Caudate nucleus (tissue), 63 donors: ENCODE measurements at places on chromosomes 2 and 18.

DNA sequence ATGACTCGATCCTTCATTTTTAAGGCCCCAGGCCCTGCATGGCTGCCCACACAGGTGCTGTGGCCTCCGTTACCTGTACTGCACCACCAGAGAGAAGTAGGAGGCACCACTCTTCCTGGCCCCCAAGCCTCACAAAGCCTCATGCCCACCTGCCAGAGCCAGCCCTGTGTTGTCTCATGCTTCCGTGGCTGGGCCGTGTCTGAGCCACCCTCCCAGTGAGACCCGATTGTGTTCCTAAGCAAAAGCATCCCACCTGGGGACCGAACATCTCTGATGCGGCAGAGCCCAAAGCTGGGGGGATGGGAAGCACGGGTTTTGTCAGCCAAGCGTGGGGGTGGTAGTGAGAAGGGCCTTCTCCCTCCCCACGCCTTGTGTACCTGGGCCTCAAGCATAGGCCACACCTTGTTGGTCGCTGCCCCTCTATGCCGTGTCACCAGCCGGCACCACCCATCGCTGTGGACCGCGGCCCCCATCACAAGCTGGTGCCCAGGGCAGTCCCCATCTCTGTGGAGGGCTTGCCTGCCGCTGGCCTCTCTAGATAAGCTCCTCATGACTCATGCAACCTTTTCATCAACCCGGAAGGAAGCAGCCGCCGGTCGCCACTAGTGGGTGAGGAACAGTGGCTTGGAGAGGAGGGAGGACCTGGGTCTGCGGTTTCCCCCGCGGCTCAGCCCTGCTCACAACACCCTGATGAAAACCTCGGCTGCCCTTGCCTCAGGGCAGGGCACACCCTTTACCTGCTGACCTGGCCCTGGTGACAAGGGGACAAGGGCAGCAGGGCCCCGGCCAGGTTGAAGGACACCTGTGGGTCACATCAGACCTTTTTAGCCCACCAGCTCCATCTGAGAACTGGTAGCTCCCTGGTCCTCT lies 2.7 kb upstream of the RNPEPL1 start:
- no peak for DNase-seq

- no peak for DNase-seq
Observed at GRCh38 chr2:137521653-137522619, 442.3 kb upstream of the HNMT start.

- DNase-seq = no peak
Observed at GRCh38 chr2:232951891-232952290, 61.2 kb downstream of the NGEF start.

DNA sequence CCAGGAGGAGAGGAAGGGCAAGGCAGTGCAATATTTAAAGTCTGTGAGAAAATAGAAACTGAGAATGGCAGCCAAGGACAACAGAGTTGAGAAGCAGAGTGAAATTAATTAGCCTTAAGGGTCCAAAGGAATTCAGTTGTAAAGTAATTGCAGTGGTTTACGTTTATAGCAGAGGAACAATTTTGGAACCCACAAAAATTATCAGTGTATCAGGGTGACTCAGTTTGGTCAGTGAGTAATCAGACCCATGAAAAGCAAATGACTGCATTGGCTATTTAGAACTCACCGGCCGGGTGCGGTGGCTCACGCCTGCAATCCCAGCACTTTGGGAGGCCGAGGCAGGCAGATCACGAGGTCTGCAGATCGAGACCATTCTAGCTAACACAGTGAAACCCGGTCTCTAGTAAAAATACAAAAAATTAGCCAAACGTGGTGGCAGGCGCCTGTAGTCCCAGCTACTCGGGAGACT lies 245.8 kb upstream of the SLC39A10 start:
- no peak for DNase-seq

GRCh38 chr2:182868054-182868796 lies 1.8 kb upstream of the FRZB start:
- no peak for DNase-seq

- DNase-seq = no peak
Observed at GRCh38 chr2:3490191-3491170, 28.9 kb downstream of the ADI1 start.

DNA sequence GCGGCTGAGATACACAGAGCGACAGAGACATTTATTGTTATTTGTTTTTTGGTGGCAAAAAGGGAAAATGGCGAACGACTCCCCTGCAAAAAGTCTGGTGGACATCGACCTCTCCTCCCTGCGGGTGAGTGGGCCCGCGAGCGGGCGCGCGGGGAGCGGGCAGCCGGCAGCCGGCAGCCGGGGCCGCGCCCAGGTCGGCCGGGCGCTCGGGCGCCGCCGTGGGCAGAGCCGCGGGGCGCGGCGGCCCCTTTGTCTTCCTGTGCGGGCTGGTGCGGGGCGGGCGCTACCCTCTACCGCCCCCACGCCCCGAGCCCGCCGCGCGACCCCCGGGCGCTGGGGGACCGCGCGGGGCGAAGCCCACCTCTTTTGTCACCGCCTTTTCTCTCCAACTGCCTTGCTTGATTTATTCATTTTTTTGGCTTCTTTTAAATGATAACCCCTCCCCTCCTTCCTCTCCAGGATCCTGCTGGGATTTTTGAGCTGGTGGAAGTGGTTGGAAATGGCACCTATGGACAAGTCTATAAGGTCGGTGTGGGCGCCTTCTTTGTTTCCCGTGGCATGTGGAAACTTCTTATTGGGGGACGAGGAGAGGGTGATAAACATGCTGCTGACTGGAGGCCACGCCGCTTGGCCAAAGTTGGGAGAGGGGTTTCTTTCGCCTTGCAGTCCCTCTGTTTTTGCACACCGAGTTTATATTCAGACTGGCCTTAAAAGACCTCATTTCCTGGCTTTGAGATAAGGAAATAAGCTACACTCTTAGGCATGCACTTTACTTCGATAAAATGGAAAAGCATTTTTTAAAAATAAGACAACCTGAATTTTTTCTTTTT lies 722 bp downstream of the MAP4K4 start:
- peak; percentile 51 for DNase-seq

GRCh38 chr2:216098421-216099334 lies 10.5 kb upstream of the XRCC5 start:
- no peak for DNase-seq

GRCh38 chr2:197184959-197185586 lies 125.5 kb downstream of the ANKRD44 start:
- no peak for DNase-seq

DNA sequence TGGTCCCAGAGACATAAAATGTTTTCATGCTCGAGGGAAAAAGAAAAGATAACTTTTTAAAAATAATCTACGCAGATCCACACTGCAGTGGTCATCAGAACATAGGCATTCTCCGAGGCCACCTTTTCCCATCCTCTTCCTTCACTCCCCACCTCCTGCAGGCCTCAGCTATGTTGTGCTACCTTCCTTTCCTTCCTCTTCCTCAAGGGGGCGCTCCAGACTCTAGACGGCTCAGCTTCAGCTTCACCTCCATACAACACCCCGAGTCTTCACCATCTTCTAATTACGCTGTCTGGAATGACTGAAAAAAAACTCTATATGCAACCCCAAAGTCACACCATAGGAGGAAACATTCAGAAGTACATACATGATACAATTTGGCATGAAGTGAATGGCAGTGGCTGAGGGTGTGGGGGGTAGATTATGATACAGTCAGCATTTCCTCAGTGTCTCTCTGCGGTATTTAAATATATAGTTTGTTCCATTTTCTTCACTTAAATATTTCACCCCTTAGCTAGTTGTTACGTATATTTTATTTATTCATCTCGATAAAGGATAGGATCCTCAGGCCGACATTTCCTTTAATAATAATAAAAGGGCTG lies 583.6 kb downstream of the IRS1 start:
- peak; percentile 3 for DNase-seq

DNA sequence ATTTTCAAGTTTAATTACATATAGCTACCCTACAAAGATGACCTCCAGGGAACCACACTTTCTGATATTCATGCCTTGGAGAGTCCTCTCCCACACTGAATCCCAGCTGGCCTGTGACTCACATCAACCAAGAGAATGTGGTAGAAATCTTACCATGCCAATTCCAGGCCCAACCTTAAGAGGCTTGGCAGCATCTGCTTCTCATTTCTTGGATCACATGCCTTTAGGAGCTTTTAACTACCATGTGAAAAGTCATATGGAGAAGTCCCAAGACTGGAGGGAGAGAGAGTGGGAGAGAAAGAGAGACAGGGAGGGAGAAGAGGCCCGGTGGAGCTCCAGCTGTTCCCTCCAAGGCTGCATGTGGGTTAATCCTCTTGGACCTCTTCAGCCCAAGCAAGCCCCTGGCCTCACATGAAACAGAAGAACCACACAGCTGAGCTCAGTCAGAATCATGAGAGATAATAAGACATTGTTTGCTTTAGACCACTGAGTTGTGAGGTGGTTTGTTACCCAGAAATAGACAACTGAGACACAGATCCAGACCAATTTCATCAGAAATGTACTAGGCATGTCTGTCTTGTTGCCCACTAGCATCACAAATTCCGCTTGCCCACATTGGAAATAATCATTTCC lies 190.7 kb downstream of the MTCL1 start:
- DNase-seq = no peak

- peak; percentile 28 for DNase-seq
Observed at GRCh38 chr2:159249990-159250715, 36.4 kb downstream of the WDSUB1 start.

DNA sequence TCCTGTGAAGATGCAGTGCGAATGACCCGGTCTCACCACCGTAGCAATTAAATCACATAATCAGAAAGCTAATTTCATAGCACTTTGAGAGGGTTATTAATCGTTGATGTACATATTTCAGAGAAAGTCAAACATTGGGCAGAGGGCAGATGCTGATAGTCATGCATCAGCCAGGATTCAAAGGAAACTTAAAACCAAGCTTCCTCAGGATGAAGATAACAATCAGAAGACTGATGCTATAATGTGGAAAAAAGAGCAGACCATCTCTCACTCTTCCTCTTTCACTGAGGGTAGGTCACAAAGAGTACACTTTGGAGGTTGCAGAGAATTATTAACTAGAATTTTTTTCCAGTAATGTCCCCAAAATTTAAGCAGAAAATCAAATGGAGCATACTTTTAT lies 1027.7 kb upstream of the ZEB2 start:
- DNase-seq = no peak

- no peak for DNase-seq
Observed at GRCh38 chr2:176076796-176077195, 7.0 kb downstream of the EVX2 start.

DNA sequence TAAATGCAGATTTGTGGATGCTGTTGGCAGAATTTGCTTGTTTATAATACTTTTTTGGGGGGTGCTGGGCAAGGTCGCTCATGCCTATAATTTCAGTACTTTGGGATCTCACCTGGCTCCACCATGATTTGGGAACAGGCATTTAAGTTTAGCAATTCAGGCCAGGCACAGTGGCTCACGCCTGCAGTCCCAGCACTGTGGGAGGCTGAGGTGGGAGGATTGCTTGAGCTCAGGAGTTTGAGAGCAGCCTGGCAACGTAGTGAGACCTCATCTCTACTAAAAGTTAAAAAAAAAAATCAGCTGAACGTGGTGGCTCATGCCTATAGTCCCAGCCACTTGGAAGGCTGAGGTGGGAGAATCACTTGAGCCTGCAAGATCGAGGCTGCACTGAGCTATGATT lies 20.7 kb downstream of the TANC1 start:
- no peak for DNase-seq

DNA sequence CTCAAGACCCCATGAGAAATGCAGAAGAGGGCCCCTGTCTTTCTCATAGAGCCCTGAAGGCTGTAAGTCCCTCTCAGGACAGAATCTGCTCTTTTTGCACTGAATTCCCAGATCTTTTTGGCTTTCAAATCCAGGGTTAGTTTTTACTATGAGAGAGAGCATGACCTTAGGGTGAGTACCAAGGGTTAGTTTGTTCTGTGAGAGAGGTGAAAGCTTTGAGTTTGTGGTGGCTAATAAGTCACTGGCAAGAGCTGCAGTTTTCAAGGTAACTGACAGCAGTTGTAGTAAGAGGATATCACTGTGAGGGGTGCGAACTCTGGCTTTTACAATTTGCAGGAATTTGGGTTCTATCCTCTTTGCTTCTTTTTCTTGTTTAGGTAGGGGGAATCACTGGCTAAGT lies 248.4 kb upstream of the KCNH7 start:
- no peak for DNase-seq

GRCh38 chr2:74849228-74849892 lies 15.4 kb downstream of the HK2 start:
- no peak for DNase-seq

GRCh38 chr2:203804070-203804469 lies 63.5 kb upstream of the CTLA4 start:
- no peak for DNase-seq

DNA sequence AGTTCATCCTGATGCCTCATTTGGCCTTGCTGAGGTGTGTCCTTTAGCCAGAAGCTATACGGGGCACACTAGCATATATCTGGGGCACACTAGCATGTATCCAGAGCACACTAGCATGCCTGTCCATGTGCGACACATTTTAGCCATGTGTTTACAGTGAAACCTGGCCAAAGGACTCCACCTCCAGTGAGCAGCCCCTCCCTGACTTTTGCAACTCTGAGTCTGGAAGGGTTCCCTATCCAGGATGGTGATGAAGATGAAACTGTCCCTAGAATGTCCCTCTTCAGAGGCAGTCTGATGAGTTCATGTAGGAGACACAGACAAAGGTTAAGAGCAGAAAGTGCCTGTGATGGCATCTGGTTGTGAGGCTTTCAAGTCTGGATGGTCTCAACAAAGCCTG lies 61.4 kb upstream of the LGALSL start:
- DNase-seq = no peak

DNA sequence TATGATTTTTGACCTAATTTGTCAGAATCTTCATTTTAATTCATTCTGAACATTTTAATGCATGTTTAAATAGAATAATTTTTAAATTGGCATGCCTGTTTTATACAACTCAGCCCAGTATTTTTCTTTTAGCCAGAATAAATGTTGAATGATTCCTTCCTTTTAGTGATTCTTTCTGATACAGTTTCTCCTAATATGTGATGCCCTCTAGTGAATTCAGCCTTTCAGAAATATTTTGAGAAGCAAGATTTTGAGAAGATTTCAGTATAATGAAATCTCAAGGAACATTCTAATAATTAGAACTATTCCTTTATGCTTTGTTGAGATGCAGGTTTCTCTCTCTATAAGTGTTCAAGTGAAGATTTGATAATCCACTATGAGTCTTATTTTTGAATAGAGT lies 28.5 kb downstream of the LCLAT1 start:
- no peak for DNase-seq

- DNase-seq = no peak
Observed at GRCh38 chr2:239089884-239090283, 242.0 kb downstream of the TWIST2 start.

- DNase-seq = no peak
Observed at GRCh38 chr2:26629346-26629630, 11.9 kb downstream of the CIB4 start.

DNA sequence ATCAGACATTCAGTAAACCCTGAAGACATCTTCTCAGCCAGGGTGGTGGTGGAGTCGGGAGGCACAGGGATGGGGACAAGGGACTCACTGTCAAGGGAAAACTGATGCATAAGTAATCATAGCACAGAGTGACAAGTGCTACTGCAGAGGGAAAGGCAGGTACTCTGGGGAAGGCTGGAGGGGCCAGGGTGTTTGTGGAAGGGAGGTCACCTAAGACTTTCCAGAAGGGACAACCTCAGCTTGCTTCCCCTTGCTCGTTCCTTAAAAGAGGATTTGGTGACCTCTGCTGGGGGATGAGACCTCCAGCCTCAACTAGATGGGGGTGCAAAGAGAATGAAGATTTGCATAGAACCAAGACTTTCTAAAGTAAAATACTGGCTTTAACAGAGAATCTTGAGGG lies 99.5 kb downstream of the SLC4A3 start:
- no peak for DNase-seq

GRCh38 chr2:30987566-30987965 lies 150.7 kb downstream of the GALNT14 start:
- no peak for DNase-seq
